Small intestine (tissue), 16 donors: ENCODE measurements at places on chromosomes 2 and 18.

DNA sequence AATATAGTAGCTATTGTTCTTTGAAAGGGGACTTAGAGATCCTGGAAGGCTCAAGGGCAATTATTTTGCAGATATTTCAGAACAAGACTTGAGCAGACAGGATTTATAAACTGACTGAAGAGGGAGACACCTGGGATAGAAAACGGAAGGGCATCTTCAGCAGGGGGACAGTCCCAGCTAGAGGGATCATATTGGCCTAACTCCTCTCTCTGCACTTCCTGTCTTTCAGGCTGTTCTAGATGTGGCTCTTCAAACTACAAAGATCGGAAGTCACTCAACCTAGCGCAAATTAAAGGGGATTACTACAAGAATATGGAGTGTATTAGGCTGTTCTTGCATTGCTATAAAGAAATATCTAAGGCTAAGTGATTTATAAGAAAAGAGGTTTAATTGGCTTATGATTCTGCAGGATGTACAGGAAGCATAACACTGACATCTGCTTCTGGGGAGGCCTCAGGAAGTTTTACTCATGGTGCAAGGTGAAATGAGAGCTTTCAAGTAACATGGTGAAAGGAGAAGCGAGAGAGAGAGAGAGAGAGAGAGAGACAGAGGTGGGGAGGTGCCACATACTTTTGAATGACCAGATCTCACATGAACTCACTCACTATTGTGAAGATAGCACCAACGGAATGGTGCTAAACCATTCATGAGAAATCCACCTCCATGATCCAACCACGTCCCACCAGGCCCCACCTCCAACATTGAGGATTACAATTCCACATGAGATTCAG, 5.3 kb upstream of the CTIF start:
- DNase-seq = no peak

GRCh38 chr18:45386041-45386655, 229.1 kb upstream of the SLC14A2 start:
- DNase-seq = peak; percentile 51

DNA sequence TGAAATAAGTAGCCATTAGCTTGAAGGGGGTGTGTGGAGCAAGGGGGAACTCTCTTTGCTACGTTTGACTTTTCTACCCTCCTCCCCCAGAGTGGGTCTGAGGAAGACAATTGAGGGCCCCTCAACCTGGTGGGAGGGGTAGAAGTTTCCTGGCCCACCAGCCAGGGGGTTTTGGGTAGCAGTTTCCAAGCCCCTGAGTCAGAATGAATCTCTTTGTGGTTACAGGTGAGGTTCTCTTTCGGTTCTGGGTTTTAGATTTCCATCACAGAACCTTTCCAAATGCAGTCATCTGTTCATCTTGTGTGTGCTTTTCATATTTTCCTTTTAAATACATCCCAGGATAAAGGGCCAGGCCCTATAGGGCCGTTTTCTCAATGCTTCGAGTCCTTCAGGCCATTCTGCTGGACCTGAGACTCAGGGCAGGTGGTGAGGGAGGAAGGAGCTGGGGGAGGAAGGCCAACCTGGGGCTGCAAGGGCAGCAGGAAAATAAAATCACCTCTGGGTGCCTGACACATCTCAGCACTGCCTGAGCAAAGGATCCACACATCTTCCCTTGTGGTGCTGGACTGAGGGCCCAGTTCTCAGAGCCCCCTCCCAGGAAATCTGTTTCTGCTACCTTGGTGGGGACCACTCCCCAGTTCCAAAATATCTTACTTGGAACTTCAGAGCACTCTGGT, 4.7 kb downstream of the LBH start:
- DNase-seq = no peak

GRCh38 chr2:199339891-199340605, 117.7 kb downstream of the SATB2 start:
- no peak for DNase-seq
